ENCODE measurements at places on chromosomes 4 and X.

- DNase-seq, result peak; percentile 53
These were observed 2.5 kb downstream of the CPEB2 start for GRCh38 chr4:15004739-15005301.

GRCh38 chr4:37602454-37603069 lies 83.6 kb downstream of the RELL1 start:
- DNase-seq, result no peak

DNA sequence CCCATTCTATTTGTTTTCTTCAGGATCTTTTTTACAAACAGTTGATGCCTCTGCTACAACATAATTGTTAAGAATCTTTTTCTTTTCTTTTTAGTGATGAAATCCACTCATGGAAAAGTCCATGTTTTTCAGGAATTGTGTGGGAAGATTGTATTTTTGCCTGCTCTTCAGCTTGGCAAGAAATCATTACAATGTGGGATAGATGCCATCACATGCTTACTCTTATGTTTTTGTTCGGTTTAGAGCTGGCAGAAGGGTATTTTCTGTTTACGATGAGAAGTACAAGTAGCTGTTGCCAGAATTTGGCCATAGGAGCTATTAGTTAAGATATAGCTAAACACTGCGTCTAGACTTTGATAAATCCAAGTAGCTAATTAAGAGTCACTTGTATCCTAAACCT lies 2585.3 kb downstream of the ARAP2 start:
- DNase-seq, result no peak

DNA sequence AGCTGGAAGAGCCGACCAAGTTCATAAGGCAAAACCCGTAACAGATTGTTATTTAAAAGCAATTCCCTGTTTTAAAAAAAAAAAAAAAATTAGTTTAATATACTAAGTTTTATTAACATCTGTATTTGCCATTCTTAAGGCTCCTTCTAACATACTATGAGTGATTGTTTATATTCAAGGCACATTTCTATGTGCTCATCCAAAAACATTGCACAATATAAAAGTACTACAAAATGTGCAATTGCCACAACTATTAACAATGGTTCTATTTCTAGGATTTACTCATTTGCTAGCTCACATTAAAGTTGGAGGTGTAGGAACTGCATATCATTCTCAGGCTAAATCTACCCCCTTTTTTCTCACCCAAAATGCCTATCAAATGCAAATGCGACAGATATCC lies 46.1 kb downstream of the CNOT6L start:
- DNase-seq, result no peak

- no peak for DNase-seq
These were observed 38.0 kb downstream of the PI4K2B start for GRCh38 chr4:25271866-25272265.

- peak; percentile 53 for DNase-seq
These were observed 24.8 kb downstream of the IQSEC2 start for GRCh38 chrX:53256446-53257041.
